ENCODE measurements at places on chromosomes 11 and 22. TPM values are rescaled to one million over a fixed set of nuclear protein-coding genes. Genes with fewer than 3 reads are reported as not detected.

DDB1 gene
- 53.9 TPM for polyA plus RNA-seq

LRRC10B gene
- polyA plus RNA-seq, result not detected

KCNQ1OT1 gene
- polyA plus RNA-seq, result 1.3 TPM

PRR33 gene
- polyA plus RNA-seq, result not detected

PRSS23 gene
- 7.1 TPM for polyA plus RNA-seq

CD3D gene
- not detected for polyA plus RNA-seq

CHKB gene
- 23.5 TPM for polyA plus RNA-seq

Measured in Purkinje cell (primary cell).